Esophagus squamous epithelium (tissue), 5 donors: ENCODE measurements at places on chromosomes 2 and 18. TPM values are rescaled to one million over a fixed set of nuclear protein-coding genes. Genes with fewer than 3 reads are reported as not detected.

DNA sequence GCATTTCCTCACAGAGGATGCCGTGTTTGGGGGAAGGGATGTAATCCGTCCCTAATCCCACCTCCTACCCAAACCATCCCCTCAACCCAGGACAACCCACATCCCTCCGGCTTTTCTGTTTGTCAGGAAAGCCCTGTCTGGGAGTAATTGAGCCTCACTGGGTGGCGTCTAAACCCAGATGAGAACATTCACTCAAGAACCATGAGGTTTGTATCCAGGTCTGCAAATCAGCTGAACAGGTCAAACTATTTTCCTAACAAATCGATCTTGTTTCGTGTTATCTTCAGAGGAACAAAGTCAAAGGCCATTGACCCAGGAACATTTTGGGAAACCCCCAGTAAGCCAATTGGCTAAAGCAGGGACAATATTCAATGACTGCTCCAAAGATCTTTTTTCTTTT lies 25.7 kb downstream of the CYP27C1 start:
- H3K4me3 ChIP-seq, result no peak overlapping the region
- no peaks in the 10 kb centered on the region for H3K36me3 ChIP-seq
- DNase-seq, result no peak

DNA sequence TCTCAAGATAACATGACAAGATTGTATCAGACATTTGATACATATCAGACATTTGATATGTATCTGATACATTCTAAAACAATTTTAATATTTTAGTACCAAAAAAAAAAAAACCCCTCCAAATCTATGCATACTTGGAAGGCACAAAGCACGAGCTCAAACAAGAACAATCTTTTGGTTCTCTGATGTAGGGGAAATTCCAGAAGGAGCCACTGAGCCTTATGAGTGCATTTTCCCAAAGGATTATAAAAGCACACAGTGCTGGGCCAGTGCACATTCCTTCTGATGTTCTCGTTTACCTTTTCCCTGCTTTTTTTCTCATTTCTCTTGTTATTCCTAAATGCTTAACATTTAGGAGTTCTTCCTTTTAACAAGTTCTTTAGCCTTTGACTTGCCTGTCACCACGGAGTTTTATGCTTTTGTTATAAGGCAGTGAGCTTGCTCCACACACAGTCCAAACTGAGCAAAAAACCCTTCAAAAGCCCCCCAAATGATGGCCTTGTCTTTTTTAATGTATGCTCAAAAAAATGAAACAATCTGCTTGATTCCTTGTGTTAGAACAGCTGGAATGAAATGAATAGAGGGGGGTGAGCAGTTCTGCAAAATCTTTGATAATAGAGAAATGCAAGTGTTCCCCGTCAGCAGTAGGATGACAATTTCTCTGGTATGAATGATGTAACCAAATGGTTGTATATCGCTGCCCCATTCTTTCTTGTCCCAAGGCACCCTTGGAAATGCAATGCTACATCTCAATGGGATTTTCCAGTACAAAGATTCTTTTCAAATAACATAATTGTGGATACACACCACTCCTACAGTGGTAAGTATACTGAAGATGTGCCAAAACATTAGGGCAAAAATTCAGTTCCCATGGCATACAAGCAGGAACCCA lies 597.2 kb upstream of the ZEB2 start:
- H3K4me1 ChIP-seq, result no peaks in the 10 kb centered on the region
- H3K36me3 ChIP-seq, result no peaks in the 10 kb centered on the region
- H3K27me3 ChIP-seq, result no peaks in the 10 kb centered on the region

DNA sequence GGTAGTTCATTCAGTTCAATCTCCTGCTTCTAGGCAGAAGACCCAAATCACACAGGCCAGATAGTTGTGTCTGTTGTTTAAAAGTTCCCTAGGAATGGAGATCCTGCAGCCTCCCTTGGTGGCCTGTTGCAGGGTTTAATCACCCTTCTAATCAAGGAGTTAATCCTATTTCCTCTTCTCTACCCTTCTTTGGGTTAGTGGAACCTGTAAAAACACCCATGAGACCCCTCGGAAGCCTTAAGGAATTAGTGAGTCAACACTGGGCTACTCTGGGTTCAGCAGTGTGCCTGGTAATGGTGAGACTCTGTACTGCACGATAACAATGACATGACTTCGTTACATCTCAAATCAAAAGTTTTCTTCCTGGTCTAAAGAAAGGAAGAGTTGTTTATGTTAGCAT lies 217.6 kb upstream of the NRP2 start:
- H3K27me3 ChIP-seq, result no peaks in the 10 kb centered on the region
- H3K4me1 ChIP-seq, result peaks cover 6% of the 10 kb centered on the region
- no peak for DNase-seq

- DNase-seq, result no peak
- H3K36me3 ChIP-seq, result no peaks in the 10 kb centered on the region
- no peaks in the 10 kb centered on the region for H3K4me1 ChIP-seq
- no peak overlapping the region for H3K27ac ChIP-seq
These were observed 10.3 kb downstream of the MOCOS start for GRCh38 chr18:36197511-36198166.

The SCN3A gene
- total RNA-seq, result 0.32 TPM

The PRSS56 gene
- total RNA-seq, result not detected

DNA sequence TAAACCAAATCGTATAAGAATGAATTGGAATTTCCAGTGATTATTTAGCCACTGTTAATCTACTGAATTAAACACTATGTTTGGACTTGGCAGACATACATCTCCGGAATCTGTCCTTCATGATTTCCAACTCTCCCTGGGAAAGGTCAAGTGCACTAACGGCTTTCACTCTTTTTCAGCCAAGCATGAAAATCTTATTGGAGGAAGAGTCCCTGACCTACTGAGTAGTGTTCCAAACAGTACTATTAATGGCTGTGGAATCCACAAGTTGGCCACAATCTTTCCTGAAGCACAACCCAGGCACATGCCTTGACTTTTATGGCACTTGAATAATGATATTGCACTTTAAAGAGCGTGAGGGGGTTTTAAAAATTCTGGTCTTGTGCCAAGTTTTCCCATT lies 318.9 kb upstream of the RND3 start:
- no peak for DNase-seq
- H3K27ac ChIP-seq, result no peak overlapping the region
- H3K27me3 ChIP-seq, result no peaks in the 10 kb centered on the region

The XDH gene
- total RNA-seq, result 2.3 TPM

- no peak for DNase-seq
- no peak overlapping the region for H3K27ac ChIP-seq
- no peaks in the 10 kb centered on the region for H3K36me3 ChIP-seq
- H3K27me3 ChIP-seq, result peaks cover 83% of the 10 kb centered on the region
- peaks cover 17% of the 10 kb centered on the region for H3K4me1 ChIP-seq
- H3K4me3 ChIP-seq, result no peak overlapping the region
These were observed 46.3 kb downstream of the MERTK start for GRCh38 chr2:111944531-111945210.

DNA sequence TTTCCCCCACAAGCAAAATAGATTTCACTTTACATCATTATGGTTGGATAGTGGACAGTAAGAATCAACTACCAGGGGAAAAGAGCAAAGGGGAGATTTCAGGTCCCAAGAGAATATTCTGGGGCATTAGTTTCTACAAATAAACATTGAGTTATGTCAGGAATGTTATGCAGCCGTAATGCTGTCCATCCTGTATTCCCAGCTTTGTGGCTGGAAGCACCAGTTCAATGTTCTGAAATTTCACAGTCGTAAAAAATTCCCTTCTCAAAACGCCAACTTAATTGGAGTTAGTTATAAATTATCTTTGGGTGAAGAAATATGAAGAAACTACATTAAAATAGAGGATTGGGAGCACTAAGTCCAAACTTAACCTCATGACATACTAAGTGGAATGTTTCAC lies 141.5 kb upstream of the FIGN start:
- H3K27ac ChIP-seq, result no peak overlapping the region
- no peak for DNase-seq
- no peak overlapping the region for H3K4me3 ChIP-seq
- H3K36me3 ChIP-seq, result no peaks in the 10 kb centered on the region

The C2orf72 gene
- total RNA-seq, result not detected

- no peaks in the 10 kb centered on the region for H3K27me3 ChIP-seq
- no peak for DNase-seq
- H3K4me3 ChIP-seq, result no peak overlapping the region
These were observed 214.7 kb upstream of the LYPD1 start for GRCh38 chr2:132884705-132885104.

The OR6B2 gene
- total RNA-seq, result not detected

The NMUR1 gene
- not detected for total RNA-seq

GRCh38 chr2:97961534-97961933 lies 34.2 kb downstream of the TMEM131 start:
- DNase-seq, result no peak
- no peak overlapping the region for H3K27ac ChIP-seq
- H3K36me3 ChIP-seq, result no peaks in the 10 kb centered on the region

The HRH4 gene
- not detected for total RNA-seq

- no peaks in the 10 kb centered on the region for H3K27me3 ChIP-seq
- no peak overlapping the region for H3K27ac ChIP-seq
- H3K36me3 ChIP-seq, result no peaks in the 10 kb centered on the region
- H3K4me1 ChIP-seq, result peaks cover 24% of the 10 kb centered on the region
- no peak for DNase-seq
These were observed 5.1 kb downstream of the SERPINB2 start for GRCh38 chr18:63892566-63892965.

DNA sequence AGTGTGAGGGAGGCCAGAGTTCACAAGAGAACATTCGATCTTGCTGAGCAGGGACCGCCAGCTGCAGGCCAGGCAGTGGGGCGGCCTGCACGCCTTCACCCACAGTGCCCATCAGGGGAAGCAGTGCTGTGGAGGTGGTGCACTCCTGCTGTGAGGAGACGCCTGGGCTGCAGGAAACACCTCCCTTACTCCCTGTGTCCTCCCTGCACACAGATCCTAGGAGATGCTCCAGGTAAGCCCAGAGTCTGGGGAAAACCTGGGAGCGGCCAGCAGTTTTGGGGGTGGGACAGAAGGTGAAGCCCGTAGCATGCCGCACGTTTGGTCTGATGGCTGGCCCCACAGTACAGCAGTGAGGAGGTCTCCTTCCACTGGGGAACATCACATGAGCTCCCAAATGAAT lies 180.8 kb upstream of the RAB6C start:
- H3K4me1 ChIP-seq, result no peaks in the 10 kb centered on the region
- H3K36me3 ChIP-seq, result no peaks in the 10 kb centered on the region
- H3K4me3 ChIP-seq, result no peak overlapping the region
- H3K27me3 ChIP-seq, result no peaks in the 10 kb centered on the region
- H3K27ac ChIP-seq, result no peak overlapping the region

GRCh38 chr2:159922563-159922962 lies 124.6 kb upstream of the CD302 start:
- H3K4me3 ChIP-seq, result no peak overlapping the region
- H3K4me1 ChIP-seq, result no peaks in the 10 kb centered on the region
- no peaks in the 10 kb centered on the region for H3K36me3 ChIP-seq
- DNase-seq, result no peak
- H3K27me3 ChIP-seq, result no peaks in the 10 kb centered on the region

GRCh38 chr2:187485523-187485922 lies 37.5 kb upstream of the CALCRL start:
- no peak overlapping the region for H3K27ac ChIP-seq
- DNase-seq, result no peak
- no peaks in the 10 kb centered on the region for H3K27me3 ChIP-seq
- H3K4me1 ChIP-seq, result no peaks in the 10 kb centered on the region
- peaks cover 3% of the 10 kb centered on the region for H3K36me3 ChIP-seq
- H3K4me3 ChIP-seq, result no peak overlapping the region

DNA sequence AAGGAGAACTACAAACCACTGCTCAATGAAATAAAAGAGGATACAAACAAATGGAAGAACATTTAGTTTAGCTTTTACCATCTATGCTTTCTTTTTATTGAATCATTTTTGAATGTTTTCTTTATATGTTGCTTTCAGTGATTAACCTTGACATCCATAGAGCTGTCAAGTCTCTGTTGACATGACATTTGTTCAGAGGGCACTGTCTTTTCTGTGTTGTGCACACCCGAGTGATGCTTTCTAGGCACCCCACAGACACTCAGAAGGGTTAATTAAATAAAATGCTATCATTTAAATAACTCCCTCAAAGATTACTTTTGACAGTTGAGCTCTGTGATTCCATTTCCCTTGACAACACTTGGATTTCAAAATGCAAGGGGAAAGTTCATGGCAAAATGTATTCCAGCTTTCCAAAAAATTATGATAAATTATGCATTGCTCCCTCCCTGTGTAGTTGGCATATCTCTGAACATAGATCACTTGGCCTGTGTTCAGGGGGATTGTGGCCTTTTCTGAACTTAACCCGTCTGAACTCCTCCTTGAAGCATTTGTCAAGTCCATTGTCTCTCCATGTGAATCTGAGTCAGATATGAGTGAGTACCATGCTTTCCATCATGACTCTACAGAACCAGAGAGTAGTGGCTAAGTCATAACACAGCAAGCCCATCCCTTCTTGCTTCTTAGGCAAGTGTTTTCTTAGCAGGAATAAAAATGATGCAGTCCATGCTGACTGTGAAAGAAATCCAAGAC lies 372.6 kb downstream of the RPRM start:
- H3K27ac ChIP-seq, result no peak overlapping the region
- H3K36me3 ChIP-seq, result no peaks in the 10 kb centered on the region
- DNase-seq, result no peak
- no peaks in the 10 kb centered on the region for H3K27me3 ChIP-seq

GRCh38 chr2:236572482-236572881 lies 2.9 kb downstream of the ACKR3 start:
- peaks cover 25% of the 10 kb centered on the region for H3K4me1 ChIP-seq
- no peak overlapping the region for H3K4me3 ChIP-seq
- no peak for DNase-seq

The OST4 gene
- 179 TPM for total RNA-seq

- no peak for DNase-seq
- peaks cover 66% of the 10 kb centered on the region for H3K27me3 ChIP-seq
- H3K4me1 ChIP-seq, result no peaks in the 10 kb centered on the region
- no peaks in the 10 kb centered on the region for H3K36me3 ChIP-seq
- H3K27ac ChIP-seq, result no peak overlapping the region
- no peak overlapping the region for H3K4me3 ChIP-seq
These were observed 14.7 kb upstream of the ATP6V1B1 start for GRCh38 chr2:70921031-70921430.

- H3K27me3 ChIP-seq, result no peaks in the 10 kb centered on the region
- H3K4me3 ChIP-seq, result no peak overlapping the region
- no peak for DNase-seq
- H3K4me1 ChIP-seq, result no peaks in the 10 kb centered on the region
- H3K27ac ChIP-seq, result no peak overlapping the region
- no peaks in the 10 kb centered on the region for H3K36me3 ChIP-seq
These were observed 86.5 kb downstream of the INHBB start for GRCh38 chr2:120432293-120432975.
